ENCODE measurements at places on chromosomes 16 and 17.

DNA sequence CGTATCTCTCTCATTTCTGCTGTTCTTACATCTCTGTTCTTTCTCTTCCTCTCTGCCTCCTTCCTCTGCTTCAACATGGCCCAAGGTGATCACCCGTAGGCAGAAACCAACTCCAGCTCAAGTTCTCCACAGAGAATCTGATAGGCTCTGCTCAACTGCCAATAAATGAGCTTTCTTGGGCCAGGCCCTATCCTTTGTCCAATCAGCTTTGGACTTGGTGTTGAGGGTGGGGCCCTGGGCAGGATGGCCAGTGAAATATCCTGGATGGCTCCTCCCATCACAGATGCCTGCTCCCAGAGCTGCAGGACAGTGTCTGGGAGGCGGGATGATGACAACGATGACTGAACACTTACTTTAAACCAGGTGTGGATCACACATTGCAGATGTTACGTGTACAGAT is 17.4 kb upstream of the BRD7 start:
- DNase-seq = no peak

DNA sequence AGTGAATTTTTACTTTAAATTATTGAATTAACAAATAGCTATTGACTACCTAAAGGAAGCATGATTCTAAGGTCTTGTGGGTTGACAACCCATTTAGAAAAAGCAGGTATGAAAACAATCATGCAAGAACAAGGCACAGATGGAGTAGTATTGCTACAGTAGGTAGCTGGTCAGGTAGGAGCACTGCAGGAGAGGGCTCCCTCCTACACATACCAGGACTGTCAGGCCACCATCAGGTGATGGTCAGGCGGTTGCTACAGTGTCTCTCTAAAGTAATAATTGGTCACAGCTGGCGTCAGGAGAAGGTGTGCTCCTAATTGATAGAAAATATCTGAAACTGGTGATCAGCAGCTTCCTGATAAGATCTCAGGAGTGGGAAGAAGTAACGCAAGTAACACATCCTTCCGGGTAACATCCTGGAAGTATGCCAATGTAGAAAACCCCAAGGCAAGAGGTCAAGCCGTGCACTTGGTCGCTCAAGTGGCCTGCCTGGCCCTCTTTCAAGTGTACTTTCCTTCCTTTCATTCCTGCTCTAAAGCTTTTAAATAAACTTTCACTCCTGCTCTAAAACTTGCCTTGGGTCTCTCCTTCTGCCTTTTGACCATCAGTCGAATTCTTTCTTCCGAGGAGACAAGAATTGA is 486.5 kb downstream of the TMEM114 start:
- no peak for DNase-seq

DNA sequence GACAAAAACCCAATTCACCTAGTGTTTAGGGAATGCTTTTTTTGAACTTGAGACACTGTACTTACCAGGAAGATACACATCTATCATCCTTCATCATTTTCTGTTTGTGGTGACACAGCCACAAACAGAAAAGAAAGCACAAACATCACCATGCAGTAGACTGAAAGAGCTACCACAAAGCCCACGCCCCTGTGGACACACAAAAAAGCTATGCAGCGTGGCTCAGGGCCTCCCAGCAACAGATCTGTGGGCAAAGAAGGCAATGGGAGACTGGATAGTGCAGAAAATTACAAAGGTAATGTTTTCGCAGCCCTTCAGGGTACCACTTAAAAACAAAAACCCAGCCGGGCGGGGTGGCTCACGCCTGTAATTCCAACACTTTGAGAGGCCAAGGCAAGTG is 9.6 kb downstream of the COTL1 start:
- no peak for DNase-seq

- DNase-seq = peak; percentile 58
Measured at GRCh38 chr17:15490634-15491261, 23.3 kb upstream of the CDRT4 start.

GRCh38 chr16:87834005-87834667 is 35.2 kb downstream of the SLC7A5 start:
- DNase-seq = no peak

DNA sequence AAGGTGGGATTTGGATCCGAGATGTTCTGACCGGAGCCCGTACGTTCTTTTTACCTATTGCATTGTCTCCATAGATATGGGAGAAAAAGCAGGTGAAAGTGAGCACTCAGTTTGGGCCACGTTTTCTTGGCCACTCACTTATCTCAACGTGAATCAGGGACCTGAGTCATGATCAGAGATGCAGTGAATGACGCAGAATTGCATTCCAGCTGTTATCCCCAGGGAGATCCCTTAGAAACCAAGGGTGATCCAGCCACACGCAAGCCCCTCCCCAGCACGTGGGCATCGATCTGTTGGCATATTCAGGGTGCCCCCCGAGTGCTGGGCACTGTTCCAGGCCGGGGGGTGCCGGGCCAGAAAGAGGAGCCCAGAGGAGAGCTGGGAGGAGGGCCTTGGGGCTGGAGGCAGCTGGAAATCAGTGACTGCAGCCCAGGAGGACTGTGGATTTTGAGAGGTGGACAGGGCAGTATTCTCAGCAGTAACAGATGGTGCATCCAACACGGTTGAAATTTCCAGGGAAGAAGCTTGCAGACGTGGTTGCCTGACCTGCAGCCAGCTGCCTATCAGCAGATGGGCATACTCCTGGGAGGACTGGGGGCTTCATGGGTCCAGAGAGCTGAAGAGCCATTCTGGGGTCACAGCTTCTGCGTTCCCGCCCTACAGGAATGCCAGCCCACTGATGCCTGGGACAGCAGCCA is 87.2 kb upstream of the CACNG5 start:
- no peak for DNase-seq

GRCh38 chr16:70438585-70438968 is 323 bp downstream of the ST3GAL2 start:
- DNase-seq = no peak

- DNase-seq = peak; percentile 83
Measured at GRCh38 chr16:72877374-72878028, 170.4 kb downstream of the ZFHX3 start.

- DNase-seq = no peak
Measured at GRCh38 chr16:77790009-77790372, 1.6 kb downstream of the VAT1L start.

GRCh38 chr17:50863221-50863843 is 2.8 kb downstream of the TOB1 start:
- no peak for DNase-seq

Measured in GM04503 (cell line).